Breast epithelium (tissue), 4 donors: ENCODE measurements at places on chromosomes 16 and 17. TPM values are rescaled to one million over a fixed set of nuclear protein-coding genes. Genes with fewer than 3 reads are reported as not detected.

- peak overlapping the region; percentile 96 for H3K4me3 ChIP-seq
- H3K4me1 ChIP-seq = no peaks in the 10 kb centered on the region
- no peaks in the 10 kb centered on the region for H3K27me3 ChIP-seq
Measured at GRCh38 chr16:30875871-30876801, 17.7 kb downstream of the BCL7C start.

GRCh38 chr17:63927464-63928171 lies 4.5 kb downstream of the CD79B start:
- no peak overlapping the region for H3K4me3 ChIP-seq
- H3K4me1 ChIP-seq = no peaks in the 10 kb centered on the region
- no peak overlapping the region for H3K27ac ChIP-seq
- no peaks in the 10 kb centered on the region for H3K27me3 ChIP-seq

DNA sequence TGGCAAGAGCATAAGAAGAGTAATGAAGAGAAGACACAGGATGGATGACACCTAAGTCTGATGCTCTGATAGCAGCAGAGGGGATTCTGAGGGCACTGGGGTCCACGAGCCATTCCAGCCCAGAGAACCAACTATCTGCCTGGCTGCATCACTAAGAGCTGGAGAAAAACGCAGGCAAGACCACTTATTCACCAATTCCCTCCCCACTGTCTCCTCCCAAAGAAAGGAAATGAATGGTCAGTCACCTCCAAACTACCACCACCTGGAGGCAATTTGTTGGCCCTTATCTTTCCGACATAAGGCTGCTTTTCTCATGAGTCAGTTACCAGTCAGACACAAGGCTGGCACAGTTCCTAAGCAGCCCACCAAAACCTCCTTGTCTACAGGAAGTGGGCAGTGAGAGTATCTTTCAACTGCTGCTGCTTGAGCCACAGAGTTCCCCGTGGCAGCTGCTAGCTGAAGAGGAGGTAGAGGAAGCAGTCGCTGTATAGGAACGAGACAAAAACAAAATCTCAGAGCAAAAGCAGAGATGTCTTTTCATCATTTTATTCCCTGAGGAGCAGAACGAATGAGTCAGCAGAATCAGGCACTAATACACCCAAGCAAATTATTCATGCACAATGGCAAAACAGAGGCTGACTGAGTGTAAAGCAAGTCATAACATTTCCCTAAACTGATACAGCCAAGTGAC lies 111.1 kb downstream of the SMG6 start:
- no peak overlapping the region for H3K4me3 ChIP-seq
- H3K27ac ChIP-seq = peak overlapping the region; percentile 80
- no peaks in the 10 kb centered on the region for H3K36me3 ChIP-seq

The OR3A3 gene
- total RNA-seq = not detected

The SHISA6 gene
- 3.3 TPM for total RNA-seq

DNA sequence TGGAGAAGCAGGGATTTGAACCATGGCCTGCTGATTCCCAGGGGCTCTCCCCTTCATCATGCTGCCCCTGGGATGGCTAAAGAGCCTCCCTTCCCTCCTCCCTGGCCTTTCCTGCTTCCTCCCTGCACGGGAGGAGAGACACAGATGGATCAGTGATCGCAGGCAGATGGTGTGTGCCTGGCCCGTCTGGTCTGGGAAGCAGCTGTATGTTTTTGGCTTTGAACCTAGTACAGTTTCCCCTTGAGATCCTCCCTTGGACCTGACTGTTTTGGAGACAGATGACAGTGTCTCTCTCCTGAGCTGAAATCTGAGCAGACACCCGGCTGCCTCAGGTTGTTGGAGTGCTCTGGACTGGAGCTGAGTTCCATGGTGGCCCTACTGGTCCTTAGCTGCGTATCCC lies 29.0 kb upstream of the ATP2C2 start:
- H3K36me3 ChIP-seq = no peaks in the 10 kb centered on the region
- no peak for DNase-seq
- H3K27me3 ChIP-seq = no peaks in the 10 kb centered on the region
- no peak overlapping the region for H3K4me3 ChIP-seq
- H3K4me1 ChIP-seq = peaks cover 4% of the 10 kb centered on the region

- no peaks in the 10 kb centered on the region for H3K27me3 ChIP-seq
- no peaks in the 10 kb centered on the region for H3K4me1 ChIP-seq
- no peak overlapping the region for H3K4me3 ChIP-seq
- DNase-seq = no peak
- H3K36me3 ChIP-seq = no peaks in the 10 kb centered on the region
Measured at GRCh38 chr17:72466199-72466598, 345.4 kb downstream of the SOX9 start.

GRCh38 chr16:49503256-49504022 lies 129.8 kb downstream of the C16orf78 start:
- H3K27me3 ChIP-seq = no peaks in the 10 kb centered on the region
- H3K4me1 ChIP-seq = no peaks in the 10 kb centered on the region
- no peak overlapping the region for H3K27ac ChIP-seq
- DNase-seq = peak; percentile 30
- no peak overlapping the region for H3K4me3 ChIP-seq
- H3K36me3 ChIP-seq = no peaks in the 10 kb centered on the region

DNA sequence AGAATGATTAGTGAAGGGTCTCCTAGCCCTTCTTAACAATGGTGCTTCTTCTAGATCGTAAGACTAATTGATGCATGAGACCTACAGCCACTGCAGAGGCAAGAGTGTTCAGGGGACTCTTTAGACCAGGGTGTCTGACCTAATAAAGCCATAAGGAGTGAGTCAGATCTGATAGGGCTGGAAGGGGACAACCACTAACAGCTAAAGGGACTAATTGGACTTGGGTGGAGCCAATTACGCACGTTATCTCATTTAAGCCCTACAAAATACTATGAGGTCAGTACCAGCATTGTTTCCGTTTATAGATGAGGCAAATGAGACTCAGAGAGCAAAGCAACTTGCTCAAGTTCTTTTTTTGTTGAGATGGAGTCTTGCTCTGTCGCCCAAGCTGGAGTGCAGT lies 14.5 kb upstream of the RNF222 start:
- no peak overlapping the region for H3K27ac ChIP-seq
- DNase-seq = no peak
- no peaks in the 10 kb centered on the region for H3K4me1 ChIP-seq
- H3K4me3 ChIP-seq = no peak overlapping the region
